Common myeloid progenitor, CD34-positive (primary cell): ENCODE measurements at places on chromosomes 7 and 10.

DNA sequence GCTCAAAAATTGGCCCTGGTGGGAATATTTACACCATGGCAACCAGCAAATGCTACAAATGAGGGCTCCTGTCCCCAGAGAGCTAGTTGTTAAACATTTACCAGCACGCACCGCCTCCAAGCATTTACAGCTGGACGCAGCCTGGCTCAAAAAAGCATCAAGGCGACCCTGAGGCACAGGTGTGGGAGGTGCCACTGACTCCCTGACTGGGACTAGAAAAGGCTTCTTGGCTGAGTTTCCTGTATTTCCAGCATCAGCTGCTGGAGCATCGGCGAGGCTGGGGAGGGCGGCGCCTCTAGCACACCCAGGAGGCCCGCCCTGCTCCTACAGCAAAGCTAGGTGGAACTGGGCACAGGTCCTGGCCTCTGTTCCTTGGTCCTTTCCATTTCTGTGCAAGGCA, 43.5 kb upstream of the ZRANB1 start:
- no peak overlapping the region for H3K27ac ChIP-seq
- no peaks in the 10 kb centered on the region for H3K36me3 ChIP-seq
- peaks cover 2% of the 10 kb centered on the region for H3K27me3 ChIP-seq

- H3K27me3 ChIP-seq, result no peaks in the 10 kb centered on the region
- H3K27ac ChIP-seq, result no peak overlapping the region
- H3K4me3 ChIP-seq, result no peak overlapping the region
- H3K36me3 ChIP-seq, result no peaks in the 10 kb centered on the region
- H3K4me1 ChIP-seq, result no peaks in the 10 kb centered on the region
Measured at GRCh38 chr7:12802070-12802469, 114.6 kb downstream of the ARL4A start.

DNA sequence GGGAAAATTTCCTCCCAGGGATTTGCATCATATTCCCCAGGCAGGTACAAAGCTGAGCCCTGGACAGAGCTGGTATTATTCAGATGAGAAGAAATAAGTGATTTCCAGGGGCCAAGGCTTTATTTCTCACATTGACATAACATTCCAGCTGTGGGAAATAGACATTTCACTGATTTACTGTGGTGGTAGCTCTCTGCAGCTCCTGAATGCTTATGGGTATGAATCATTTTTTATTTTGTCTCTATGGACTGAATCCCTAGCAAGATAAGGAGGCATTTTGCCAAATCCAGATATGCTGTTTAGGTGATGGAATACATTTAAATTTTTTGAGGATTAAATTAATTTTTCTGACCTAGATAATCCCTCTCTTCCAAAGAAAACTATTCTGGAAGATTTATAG, 97.9 kb downstream of the MTPN start:
- no peaks in the 10 kb centered on the region for H3K27me3 ChIP-seq
- H3K36me3 ChIP-seq, result no peaks in the 10 kb centered on the region
- no peak overlapping the region for H3K27ac ChIP-seq

GRCh38 chr7:5702876-5703571, 78.4 kb downstream of the RNF216 start:
- no peak overlapping the region for H3K27ac ChIP-seq
- no peaks in the 10 kb centered on the region for H3K27me3 ChIP-seq
- no peak overlapping the region for H3K4me3 ChIP-seq
- peaks cover 15% of the 10 kb centered on the region for H3K4me1 ChIP-seq

DNA sequence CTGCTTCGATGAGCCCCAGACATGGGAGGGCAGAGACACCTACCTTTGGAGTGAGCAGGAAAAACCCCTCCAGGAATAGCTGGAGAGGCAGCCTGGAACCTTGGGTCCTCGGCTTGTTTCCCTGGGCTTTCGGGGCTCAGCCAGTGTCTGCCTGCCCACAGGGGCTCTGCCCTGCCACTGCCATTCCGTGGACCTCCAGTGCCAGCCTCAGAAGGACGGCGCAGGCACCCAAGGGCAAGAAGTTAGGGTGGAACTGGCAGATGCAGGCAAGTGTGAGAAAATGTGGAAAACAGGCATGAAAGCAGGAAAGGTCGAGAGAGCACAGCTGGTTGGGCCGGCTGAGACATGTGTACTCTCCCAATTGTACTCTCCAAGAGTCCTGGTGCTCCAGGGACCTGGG, 281.5 kb downstream of the GRID1 start:
- no peaks in the 10 kb centered on the region for H3K36me3 ChIP-seq
- H3K27me3 ChIP-seq, result peaks cover 4% of the 10 kb centered on the region
- DNase-seq, result no peak
- no peak overlapping the region for H3K4me3 ChIP-seq
- H3K27ac ChIP-seq, result no peak overlapping the region
